Head of caudate nucleus (tissue), 42 donors: ENCODE measurements at places on chromosomes 16 and 17.

GRCh38 chr17:38918129-38918913, 7.1 kb upstream of the LASP1NB start:
- DNase-seq, result no peak

GRCh38 chr16:56588781-56589140, 567 bp upstream of the MT3 start:
- DNase-seq, result no peak

- DNase-seq, result no peak
These were observed 339.2 kb downstream of the WWOX start for GRCh38 chr16:78438632-78439031.

- no peak for DNase-seq
These were observed 63.3 kb downstream of the CYB561 start for GRCh38 chr17:63382826-63383225.

- DNase-seq, result no peak
These were observed 32.4 kb downstream of the SMYD4 start for GRCh38 chr17:1797323-1797722.

DNA sequence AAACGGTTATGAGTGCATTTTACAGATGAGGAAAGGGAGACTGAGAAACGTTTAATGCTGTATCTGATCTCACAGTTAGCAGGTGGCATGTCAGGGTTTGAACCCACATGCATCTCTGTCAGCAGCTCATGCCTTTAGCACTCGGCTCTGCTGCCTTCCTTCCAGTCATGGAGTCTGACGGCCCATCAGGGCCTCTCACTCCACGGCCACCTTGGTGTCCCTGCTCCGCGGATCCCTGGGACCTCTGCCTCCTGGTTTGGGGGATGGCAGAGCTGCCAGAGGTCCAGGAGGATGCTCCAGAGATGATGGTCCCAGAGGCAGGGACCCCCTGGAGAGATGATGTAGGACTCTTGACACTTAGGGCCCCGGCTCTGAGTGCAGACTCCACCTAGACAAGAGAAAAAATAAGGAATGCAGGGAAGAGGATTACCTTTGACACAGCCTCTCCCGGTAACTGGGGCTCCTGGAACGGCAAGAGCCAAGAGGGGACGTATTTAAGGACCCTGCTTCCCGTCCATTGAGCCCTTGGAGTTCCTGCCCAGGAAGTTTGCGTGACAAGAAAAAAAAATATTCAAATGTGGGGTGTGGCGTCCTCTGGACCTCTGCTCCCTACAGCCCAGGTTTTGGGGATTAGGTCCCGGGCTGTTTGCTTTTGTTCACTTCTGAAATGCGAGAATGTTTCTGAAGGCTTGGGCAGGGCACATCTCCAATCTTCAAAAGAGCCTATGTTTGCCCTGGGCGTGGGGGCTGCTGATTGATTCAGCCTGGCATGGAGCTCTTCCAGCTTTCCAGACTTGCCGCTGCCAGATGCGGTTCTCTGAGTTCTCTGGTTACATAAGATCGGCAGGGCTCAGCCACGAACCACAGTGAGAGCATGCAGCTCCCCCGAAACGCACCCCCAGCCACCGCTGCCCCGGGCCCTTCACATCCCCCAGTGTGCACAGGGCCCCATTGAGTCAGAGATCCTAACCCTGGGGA, at the start of gene ALDH3A1:
Gene ALDH3A1 (minus strand): TSS at position 470 of the 978 bp plus-strand sequence. CDS start 3,169 bp downstream, outside the sequence.
- DNase-seq, result peak; percentile 36

- no peak for DNase-seq
These were observed 122.5 kb downstream of the ZNF423 start for GRCh38 chr16:49733313-49734009.

DNA sequence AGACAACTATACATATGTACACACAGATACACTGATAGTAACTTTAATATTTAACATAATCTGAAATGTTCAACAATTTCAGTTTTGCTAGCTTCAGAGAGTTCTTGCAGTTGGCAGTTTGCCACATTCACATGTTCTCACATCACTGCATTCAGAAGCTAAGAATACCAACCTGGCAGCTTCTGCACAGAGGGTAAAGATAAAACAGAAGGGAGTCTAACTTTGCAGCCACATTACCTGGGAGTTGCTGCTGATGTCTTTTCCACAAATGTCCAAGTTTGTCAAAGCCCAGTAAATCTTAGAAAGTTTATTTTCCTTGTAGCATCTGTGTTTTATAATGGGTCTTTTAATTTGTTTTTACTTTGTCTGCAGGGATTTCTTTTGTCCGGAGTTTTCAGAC, 332.0 kb downstream of the BCAS3 start:
- no peak for DNase-seq

- no peak for DNase-seq
These were observed 55.4 kb upstream of the HAPSTR1 start for GRCh38 chr16:9035996-9036395.

GRCh38 chr16:82135844-82136243, 34.2 kb downstream of the MPHOSPH6 start:
- no peak for DNase-seq

DNA sequence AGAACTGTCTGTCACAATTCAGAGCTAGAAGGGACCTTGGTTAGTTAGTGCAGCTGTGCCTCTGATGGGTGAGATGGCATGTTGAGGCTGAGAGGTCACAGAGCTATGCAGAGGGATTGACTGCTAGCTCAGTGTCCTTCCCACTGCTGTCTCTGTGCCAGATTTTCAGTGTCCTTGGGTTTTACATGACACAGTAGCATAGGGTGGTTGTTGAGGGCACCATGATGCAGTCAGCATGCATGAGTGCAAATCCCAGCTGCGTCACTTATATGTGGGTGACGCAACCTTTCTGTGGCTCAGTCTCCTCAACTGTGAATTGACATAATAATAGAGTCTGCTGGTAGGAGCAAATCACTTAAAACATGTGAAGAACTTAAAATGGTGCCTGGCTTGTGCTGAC, 2.7 kb downstream of the MT1A start:
- no peak for DNase-seq

GRCh38 chr16:49621241-49622083, 234.4 kb downstream of the ZNF423 start:
- DNase-seq, result no peak

DNA sequence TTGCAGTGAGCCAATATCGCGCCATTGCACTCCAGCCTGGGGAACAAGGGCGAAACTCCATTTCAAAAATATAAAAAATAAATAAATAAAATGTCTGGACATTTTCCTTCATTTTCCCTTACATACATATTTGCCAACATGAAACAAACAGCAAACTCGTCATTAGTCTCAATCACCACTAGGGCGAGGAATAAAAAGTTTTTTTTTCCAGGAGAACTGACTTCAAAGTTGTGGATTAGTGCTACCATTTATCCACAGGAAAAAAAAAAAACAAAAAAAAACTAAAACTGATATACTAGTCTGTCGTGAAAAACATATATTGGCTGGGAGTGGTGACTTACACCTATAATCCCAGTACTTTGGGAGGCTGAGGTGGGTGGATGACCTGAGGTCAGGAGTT, 77.0 kb upstream of the MTMR4 start:
- no peak for DNase-seq

DNA sequence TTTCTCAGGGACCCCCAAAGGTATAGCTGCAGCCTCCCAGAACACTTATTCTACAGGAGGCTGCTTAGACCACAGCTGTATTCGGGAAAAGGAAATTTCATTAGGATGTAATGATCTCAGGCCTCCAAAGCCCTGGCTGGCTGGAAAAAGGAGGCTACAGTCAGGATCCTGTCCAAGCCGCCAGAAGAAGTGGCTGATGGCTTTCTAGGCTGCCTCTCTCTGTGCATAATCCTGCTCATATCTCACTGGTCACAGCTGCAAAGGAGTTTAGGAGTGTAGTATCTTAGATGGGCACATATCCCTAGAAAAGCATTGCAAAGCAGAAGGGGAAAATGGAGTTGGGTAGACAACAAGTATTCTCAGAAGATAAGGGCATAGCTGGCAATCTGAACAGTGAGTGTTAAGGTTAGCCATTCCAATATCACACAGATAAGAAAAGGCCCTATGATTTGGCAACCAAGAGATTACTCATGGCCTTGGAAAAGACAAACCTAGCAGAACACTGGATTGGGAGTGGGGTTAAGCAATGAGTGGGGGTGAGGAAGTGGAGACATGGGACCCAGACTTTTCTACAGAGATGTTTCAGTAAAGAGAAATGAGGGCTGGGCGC, 26.0 kb upstream of the PRKCA start:
- no peak for DNase-seq

GRCh38 chr16:17308186-17308585, 162.6 kb downstream of the XYLT1 start:
- no peak for DNase-seq

DNA sequence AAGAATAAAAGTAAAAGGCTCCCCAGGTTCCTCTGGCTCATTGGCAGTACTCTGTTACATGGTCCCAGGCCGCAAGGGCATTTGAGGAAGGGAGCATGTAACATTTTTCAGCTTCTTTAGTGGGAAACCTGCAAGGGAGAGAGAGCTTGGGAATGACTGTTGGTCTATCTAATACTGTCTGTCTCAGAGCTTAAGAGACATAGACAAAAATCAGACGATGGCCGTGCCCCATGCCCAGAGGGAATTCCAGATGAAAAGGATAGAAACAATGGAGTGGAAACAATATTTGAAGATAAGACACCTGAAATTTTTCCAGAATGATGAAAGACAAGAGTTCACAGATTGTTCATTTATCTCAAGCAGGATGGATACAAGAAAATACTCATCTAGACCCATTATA, 48.1 kb upstream of the ADORA2B start:
- DNase-seq, result no peak

GRCh38 chr17:80868022-80868609, 123.5 kb upstream of the CHMP6 start:
- no peak for DNase-seq

- DNase-seq, result peak; percentile 80
These were observed 114.1 kb downstream of the PITPNC1 start for GRCh38 chr17:67491009-67491680.

GRCh38 chr17:51739245-51739886, 419.1 kb downstream of the CA10 start:
- DNase-seq, result no peak

DNA sequence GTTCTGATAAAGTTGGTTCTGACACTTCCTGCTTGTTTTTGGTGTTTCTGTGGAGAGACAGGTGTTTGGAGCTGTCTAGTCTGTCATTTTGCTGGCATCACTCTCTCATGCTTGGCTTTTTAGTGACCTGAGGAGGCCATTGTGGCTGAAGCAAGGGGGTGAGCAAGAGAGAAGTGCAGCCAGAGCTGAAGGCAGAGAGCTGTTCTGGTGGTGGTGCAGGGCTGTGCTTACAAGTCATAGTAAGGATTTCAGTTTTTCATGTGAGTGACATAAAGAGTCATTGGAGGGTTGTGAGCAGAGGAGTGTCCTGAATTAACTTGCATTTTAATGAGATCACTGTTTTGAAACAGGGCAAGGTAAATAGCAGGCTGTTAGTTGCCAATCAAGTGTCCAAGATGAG, 97.5 kb downstream of the CHD9 start:
- DNase-seq, result no peak

DNA sequence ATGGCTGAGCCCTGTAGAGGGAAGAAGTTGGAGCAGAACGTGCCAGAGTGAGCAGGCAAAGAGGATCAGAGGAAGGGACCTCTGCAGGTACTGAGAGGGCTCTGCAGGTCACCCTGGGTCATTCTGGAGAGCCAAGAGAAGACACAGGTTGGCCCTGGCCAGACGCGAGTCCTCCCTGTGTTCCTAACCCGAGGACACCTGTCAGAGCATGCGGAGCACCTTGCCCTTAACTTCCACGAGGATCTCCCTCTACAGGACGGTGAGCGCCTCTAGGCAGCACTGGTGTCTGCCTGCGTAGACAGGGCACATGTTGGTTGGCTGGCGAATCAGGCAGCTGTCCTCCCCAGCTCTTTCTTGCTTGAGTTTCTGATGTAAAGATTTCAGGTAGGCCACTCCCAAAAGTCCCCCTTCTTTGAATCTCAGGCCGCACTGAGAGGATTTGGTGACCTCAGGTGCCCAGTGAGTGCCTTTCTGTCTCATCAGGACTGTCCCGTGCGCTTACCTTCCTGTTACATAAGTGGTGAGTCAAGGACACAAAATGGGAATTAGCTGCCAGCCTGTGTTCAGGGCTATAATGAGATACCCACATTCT, 45.3 kb downstream of the MPRIP start:
- DNase-seq, result peak; percentile 48

- DNase-seq, result peak; percentile 85
These were observed 22.7 kb downstream of the PEMT start for GRCh38 chr17:17568772-17569195.

- no peak for DNase-seq
These were observed 35.0 kb downstream of the BCL7C start for GRCh38 chr16:30858829-30859423.

DNA sequence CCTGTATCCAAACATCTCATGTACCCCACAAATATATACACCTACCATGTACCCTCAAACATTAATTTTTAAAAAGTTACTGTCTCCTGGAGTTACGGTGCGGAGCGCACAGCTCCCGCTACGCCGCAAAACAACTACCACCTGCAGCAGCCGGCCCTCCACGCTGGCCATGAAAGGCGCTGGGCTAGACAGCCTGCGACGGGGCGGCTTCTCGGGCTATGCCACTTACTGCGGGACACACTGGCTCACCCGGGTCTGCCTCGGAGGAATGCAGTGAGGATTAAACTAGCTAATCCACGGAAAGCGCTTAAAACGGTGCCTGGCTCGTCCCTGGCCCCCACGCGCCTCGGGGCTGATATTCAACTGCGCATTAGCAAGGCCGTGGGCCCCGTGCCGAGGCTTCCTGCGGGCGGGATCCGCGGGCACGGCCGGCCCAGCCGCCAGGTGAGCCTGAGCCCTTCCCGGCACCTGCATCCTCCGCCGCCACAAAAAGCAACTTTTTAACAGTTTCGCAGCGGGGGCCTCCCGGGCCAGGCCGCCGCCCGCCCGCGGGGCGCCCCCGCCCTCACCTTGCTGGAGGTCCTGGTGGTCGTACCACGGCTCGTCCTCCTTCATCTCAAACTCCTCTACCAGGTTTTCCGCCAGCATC, 633 bp downstream of the CDR2 start:
- DNase-seq, result peak; percentile 24

DNA sequence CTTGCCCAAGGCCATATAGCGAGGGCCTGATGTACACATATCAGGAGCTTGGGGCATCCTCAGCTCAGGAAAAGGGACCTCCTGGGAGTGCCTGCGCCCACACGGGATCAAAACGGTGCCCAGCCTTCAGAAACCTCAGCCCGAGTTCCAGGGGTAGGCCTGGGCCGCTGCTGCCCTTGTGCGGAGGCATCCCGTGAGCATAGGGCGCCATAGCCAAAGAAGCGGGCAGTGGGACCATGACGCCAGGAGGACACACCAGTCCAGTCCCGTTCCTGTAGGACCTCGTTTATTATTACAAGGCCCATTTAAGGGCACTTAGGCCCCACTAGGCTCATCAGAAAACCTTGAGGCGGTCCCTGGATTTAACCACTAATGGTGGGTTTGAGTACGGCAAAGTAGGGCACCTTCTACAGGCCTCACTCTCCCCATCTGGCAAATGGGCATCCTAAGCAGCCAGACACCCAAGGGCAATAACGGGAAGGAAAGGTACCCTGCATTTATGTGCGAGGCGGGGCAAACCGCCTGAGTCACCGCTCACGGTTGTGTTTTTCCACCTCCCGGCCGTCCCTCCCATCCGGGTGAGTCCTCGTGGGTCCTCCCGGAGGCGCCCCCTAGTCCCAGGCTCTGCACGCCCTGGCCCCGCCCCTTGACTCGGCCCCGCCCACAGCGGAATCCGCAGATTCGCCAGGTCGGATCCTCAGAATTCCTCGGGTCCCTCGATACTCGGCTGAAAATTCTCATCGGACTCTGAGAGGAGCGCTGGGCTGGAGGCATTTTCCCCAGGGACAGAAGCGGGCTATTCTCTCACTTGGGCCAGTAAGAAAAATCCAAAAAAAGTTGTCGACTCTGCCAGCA, 726 bp upstream of the SETD1A start:
- peak; percentile 65 for DNase-seq
